ENCODE measurements at places on chromosomes 6 and 20.

- H3K27me3 ChIP-seq = no peaks in the 10 kb centered on the region
- no peaks in the 10 kb centered on the region for H3K36me3 ChIP-seq
- no peak overlapping the region for H3K4me3 ChIP-seq
- no peak for DNase-seq
Observed at GRCh38 chr6:161880056-161880455, 606.2 kb upstream of the AGPAT4 start.

- H3K27ac ChIP-seq = no peak overlapping the region
- no peak overlapping the region for H3K4me3 ChIP-seq
- DNase-seq = no peak
- peaks cover 21% of the 10 kb centered on the region for H3K4me1 ChIP-seq
Observed at GRCh38 chr20:58113716-58114115, 114.7 kb downstream of the ANKRD60 start.

- no peaks in the 10 kb centered on the region for H3K27me3 ChIP-seq
- no peak overlapping the region for H3K4me3 ChIP-seq
- DNase-seq = no peak
- peaks cover 6% of the 10 kb centered on the region for H3K36me3 ChIP-seq
Observed at GRCh38 chr6:119034827-119035458, 43.5 kb downstream of the FAM184A start.

GRCh38 chr20:8932192-8933165 lies 136.4 kb upstream of the PLCB4 start:
- no peak overlapping the region for H3K27ac ChIP-seq
- H3K4me1 ChIP-seq = no peaks in the 10 kb centered on the region
- no peaks in the 10 kb centered on the region for H3K36me3 ChIP-seq
- H3K4me3 ChIP-seq = no peak overlapping the region

DNA sequence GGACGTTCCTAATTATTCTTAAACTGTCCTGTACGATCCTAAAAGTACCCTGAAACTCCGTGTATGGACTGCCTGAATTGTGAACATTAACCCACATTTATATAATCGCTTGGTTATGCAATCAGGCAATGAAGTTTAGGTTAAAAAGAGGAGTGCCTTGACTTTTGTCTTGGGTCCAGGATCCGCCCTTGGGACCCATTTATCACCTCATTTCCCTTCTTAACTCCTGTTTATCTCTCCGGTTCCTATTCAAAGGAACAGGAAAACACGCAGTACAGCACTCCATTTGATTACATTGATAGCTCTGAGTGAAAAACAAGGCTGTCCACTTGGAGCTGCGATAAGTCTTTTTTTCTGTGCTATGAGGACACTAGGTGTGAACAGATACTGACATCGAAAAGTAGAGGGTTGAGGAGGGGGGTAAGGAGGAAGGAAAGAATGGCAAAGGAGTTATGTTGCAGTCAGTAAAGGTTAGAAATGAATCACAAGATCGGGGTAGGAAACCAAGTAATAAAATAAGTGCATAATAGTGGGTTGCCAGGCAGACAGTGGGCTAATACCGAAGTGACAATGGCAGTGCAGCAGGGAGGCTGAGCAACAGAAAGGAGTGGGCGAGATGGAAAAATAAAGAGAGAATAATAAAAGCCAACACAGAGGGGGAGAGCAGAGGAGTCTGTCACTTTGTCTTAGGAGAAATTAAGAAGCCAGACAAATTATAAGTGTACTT lies 15.9 kb upstream of the PCK1 start:
- no peak for DNase-seq
- no peak overlapping the region for H3K4me3 ChIP-seq
- H3K27me3 ChIP-seq = peaks cover 6% of the 10 kb centered on the region
- H3K36me3 ChIP-seq = no peaks in the 10 kb centered on the region
- H3K4me1 ChIP-seq = peaks cover 9% of the 10 kb centered on the region
- H3K27ac ChIP-seq = no peak overlapping the region

DNA sequence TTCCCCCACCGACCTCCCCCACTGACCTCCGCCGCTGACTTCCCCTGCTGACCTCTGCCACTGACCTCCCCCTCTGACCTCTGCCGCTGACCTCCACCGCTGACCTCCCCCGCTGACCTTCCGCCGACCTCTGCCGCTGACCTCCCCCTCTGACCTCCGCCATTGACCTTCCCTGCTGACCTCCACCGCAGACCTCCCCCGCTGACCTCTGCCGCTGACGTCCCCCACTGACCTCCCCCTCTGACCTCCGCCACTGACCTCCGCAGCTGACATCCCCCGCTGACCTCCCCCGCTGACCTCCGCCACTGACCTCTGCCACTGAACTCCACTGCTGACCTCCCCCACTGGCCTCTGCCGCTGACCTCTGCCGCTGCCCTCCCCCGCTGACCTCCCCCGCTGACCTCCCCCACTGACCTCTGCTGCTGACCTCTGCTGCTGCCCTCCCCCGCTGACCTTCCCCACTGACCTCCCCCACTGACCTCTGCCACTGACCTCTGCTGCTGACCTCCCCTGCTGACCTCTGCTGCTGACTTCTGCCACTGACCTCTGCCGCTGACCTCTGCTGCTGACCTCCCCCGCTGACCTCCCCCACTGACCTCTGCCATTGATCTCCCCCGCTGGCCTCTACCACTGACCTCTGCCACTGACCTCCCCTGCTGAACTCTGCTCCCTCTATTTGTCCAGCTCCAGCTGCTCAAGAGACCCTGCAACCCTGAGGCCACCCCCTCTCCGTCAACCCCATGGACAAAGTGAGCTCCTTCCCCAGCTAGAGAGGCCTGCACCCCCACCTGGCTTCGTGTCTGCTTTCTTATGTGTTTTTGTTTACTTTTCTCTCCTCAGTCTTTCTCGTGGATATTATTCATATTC lies 91.4 kb upstream of the AFDN start:
- H3K36me3 ChIP-seq = peaks cover 12% of the 10 kb centered on the region
- no peak overlapping the region for H3K4me3 ChIP-seq
- DNase-seq = no peak

DNA sequence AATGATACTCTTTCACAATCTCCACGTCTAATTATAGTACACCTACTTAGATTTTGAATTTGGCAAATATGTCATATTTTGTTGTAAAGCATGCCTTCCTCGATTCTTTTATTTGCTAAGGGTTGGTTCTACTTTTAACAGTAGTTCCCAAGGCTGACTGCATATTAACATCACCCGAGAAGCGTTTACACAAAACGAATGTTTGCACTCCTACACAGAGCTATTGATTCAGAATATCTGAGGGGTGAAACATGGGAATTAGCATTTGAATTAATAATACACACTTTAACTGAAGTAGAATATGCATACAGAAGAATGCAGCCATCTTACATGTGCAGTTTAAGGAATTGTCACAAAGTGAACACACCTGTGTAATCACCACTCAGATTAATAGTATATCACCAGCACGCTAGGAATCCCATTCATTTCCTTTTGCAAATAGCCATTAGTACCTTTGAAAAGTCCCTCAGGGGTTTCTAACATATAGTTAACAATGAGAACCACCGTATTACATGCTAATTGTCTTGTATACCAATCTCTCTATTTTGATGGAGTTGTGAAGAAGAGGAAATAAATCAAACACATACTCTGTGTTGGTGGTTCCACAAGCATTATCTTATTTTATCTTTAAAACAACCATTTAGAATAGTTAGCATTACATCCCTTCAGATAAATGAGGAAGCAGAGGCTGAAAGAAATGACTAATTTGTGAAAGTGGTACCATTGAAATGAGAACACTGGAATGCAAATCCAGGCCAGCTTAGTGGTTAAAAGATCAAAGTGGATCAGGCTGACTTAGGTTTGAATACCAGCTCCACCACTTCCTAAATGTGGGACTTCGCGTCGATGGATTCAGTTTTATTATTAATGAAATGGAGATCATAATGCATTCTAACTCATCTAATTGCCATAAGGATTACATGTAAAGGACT lies 317.6 kb downstream of the HDGFL1 start:
- DNase-seq = no peak
- H3K4me3 ChIP-seq = no peak overlapping the region
- no peaks in the 10 kb centered on the region for H3K36me3 ChIP-seq

DNA sequence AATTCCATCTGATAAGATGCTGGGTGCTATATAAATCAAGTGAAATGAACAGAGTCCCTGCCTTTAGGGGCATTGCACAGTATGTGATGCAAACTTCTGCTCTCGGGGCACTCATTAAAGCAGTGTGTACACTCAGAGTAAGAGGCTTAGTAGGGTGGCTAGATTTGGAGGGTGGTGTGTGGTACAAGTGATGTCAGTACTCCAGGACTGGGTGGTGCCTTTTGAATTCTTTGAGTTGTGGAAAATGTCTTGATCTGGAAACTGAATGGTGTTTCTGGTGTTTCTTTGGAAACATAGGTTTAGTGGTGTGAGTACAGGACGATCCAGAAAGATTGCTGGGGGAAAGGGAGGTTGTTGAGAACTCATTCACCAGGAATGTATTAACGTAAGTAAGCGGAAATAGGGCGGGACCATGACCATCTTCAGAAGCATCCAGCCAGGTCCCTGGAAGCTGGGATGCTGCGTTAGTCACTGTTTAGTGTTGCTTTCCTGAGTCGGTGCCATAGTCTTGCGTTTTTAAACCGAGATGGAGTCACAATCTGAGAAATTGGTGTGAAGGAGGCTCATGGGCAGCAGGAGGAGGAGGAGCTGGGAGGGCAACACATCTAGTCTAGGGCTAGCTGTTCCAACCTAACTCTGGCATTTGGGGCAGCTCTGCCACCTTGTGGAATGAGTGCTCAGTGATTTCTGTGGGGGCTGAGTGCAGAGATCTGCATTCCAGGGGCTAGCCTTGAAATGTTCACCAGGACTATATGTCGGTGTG lies 70.3 kb downstream of the SCAND1 start:
- H3K4me3 ChIP-seq = no peak overlapping the region
- H3K36me3 ChIP-seq = peaks cover 12% of the 10 kb centered on the region
- peak; percentile 59 for DNase-seq
- peaks cover 4% of the 10 kb centered on the region for H3K27me3 ChIP-seq
- no peaks in the 10 kb centered on the region for H3K4me1 ChIP-seq

- H3K4me1 ChIP-seq = peaks cover 23% of the 10 kb centered on the region
- H3K36me3 ChIP-seq = peaks cover 4% of the 10 kb centered on the region
- no peak overlapping the region for H3K27ac ChIP-seq
- H3K27me3 ChIP-seq = no peaks in the 10 kb centered on the region
- peak overlapping the region; percentile 92 for H3K4me3 ChIP-seq
- DNase-seq = no peak
Observed at GRCh38 chr20:50193836-50194421, 3.3 kb downstream of the CEBPB start.

GRCh38 chr20:58630063-58630462 lies 21.0 kb upstream of the STX16 start:
- H3K4me3 ChIP-seq = no peak overlapping the region
- no peaks in the 10 kb centered on the region for H3K36me3 ChIP-seq
- no peaks in the 10 kb centered on the region for H3K4me1 ChIP-seq
- no peak overlapping the region for H3K27ac ChIP-seq
- DNase-seq = no peak

- H3K4me1 ChIP-seq = peaks cover 13% of the 10 kb centered on the region
- no peak for DNase-seq
- no peak overlapping the region for H3K4me3 ChIP-seq
- peaks cover 3% of the 10 kb centered on the region for H3K27me3 ChIP-seq
Observed at GRCh38 chr6:96911171-96911570, 13.4 kb upstream of the KLHL32 start.

DNA sequence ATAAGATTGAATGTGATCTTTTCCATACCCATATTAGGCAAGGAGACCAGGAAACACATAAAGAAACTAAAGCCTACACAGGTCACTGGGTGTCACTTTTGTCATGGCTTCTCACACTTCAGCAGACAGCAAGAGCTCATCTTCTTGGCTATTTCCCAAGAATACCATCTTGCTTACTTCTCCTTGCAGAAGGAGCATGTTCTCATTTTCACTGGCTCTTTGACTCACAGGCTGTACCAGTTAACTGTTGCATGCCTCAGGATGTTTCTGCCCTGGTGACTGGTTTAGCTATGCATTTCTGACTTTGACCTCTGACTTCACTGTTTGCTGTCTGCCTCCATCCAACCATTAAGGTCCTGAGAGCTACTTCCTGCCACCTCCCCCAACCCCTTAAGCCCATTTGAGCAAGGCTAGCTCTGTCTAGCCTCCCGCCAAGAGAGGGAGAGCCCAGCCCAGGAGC lies 40.3 kb upstream of the OGFRL1 start:
- DNase-seq = no peak
- H3K4me1 ChIP-seq = peaks cover 26% of the 10 kb centered on the region
- no peaks in the 10 kb centered on the region for H3K36me3 ChIP-seq
- H3K27me3 ChIP-seq = no peaks in the 10 kb centered on the region
- H3K27ac ChIP-seq = no peak overlapping the region
- no peak overlapping the region for H3K4me3 ChIP-seq

- H3K27me3 ChIP-seq = peaks cover 7% of the 10 kb centered on the region
- peaks cover 14% of the 10 kb centered on the region for H3K4me1 ChIP-seq
- H3K36me3 ChIP-seq = no peaks in the 10 kb centered on the region
- peak; percentile 36 for DNase-seq
- peak within 1 kb of the TSS; percentile 97 for H3K4me3 ChIP-seq
Observed at GRCh38 chr6:54846243-54846856, at the start of gene FAM83B. Gene FAM83B, plus strand, starts transcription at chr6:54846771. Its CDS starts 23,476 bp downstream, at chr6:54870247.

DNA sequence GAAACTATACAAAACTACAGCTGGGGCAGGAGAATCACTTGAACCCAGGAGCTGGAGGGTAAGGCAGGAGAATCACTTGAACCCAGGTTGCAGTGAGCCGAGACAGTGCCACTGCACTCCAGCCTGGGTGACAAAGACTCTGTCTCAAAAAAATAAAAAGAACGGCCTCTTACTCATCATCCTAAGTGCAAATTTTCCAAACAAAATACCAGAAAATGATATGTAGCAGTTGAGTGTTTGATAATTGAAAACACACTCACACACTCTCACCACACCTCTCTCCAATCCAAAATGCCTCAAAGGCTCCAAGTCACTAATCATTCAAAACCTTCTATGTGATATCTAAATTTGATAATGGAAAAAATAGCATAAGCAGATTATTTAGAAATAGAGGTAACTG lies 198.6 kb upstream of the SHLD1 start:
- H3K4me1 ChIP-seq = peaks cover 18% of the 10 kb centered on the region
- DNase-seq = no peak
- H3K36me3 ChIP-seq = peaks cover 12% of the 10 kb centered on the region

DNA sequence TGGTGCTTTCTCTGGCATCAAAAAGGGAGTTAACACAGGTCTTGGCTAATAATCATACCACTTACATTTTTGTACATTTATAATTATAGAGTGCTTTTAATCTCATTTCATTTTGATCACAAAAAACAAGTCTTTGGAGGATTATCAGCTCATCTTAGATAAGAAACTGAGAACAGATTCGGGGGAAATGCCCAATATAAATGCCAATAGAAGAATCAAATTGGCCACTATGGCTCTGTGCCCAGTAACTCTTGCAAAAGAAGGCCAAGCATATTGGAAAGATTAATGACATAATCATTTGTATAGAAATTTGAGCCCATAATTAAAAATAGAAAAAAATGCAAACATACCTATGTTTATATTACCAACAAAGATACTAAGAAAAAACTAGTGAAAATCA lies 42.5 kb downstream of the IPCEF1 start:
- no peaks in the 10 kb centered on the region for H3K4me1 ChIP-seq
- no peaks in the 10 kb centered on the region for H3K27me3 ChIP-seq
- DNase-seq = no peak

GRCh38 chr6:31952140-31952805 lies 6.4 kb downstream of the CFB start:
- no peak overlapping the region for H3K4me3 ChIP-seq
- H3K36me3 ChIP-seq = peaks cover 33% of the 10 kb centered on the region
- H3K4me1 ChIP-seq = peaks cover 2% of the 10 kb centered on the region
- H3K27me3 ChIP-seq = peaks cover 15% of the 10 kb centered on the region
- H3K27ac ChIP-seq = peak overlapping the region; percentile 48

- no peak overlapping the region for H3K27ac ChIP-seq
- DNase-seq = no peak
- peaks cover 5% of the 10 kb centered on the region for H3K27me3 ChIP-seq
- H3K36me3 ChIP-seq = no peaks in the 10 kb centered on the region
- H3K4me1 ChIP-seq = peaks cover 11% of the 10 kb centered on the region
Observed at GRCh38 chr6:14211562-14211942, 94.0 kb downstream of the CD83 start.

All from endothelial cell (in vitro differentiated cells).